ENCODE measurements at places on chromosomes 2 and 18.
A peak's percentile ranks its signal among the peaks of the same experiment; 100 is the strongest.

- no peak for DNase-seq
These were observed 860.0 kb downstream of the CPS1 start for GRCh38 chr2:211416373-211416772.

DNA sequence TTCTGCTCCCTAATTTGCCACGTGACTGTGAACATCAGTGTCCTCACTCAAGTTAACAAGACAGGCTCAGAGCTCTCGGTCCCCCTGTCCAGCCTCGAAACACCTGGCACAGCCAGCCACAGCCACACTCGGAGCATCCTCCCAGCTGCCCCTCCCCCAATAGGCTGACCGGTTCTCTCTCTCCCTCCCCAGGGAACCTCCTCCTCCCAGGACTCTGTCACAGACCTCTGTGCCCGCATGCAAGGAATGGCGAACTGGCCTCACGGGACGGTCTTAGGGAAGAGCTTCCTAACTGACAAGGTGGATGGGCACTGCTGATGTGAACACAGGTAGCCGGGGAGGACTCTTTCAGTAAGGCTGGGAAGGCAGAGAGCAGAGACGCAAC lies 18.8 kb downstream of the CYP26B1 start:
- no peak for DNase-seq

GRCh38 chr2:151482171-151482725 lies 72.5 kb downstream of the RIF1 start:
- DNase-seq = no peak

DNA sequence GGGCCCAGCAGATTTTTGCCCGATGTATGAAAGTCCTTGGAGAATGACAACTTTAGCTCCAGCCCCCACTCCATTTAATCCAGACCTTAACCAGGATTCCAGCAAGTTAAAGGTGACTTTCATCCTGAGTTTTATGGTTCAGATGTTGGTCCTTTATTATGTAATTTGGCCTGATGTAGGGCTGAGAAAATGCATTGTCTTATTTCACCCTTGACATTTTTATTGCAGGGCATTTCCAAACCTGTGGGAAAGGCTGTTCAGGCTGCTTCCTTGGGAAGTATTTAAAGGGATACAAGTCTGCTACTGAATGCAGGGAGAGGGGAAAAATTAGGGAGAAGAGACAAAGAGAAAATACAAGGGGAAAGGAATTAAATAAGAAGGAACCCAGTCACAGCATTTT lies 48.8 kb downstream of the ASB1 start:
- no peak for DNase-seq

- no peak for DNase-seq
These were observed 142.1 kb downstream of the SEPTIN10 start for GRCh38 chr2:109471658-109472057.

DNA sequence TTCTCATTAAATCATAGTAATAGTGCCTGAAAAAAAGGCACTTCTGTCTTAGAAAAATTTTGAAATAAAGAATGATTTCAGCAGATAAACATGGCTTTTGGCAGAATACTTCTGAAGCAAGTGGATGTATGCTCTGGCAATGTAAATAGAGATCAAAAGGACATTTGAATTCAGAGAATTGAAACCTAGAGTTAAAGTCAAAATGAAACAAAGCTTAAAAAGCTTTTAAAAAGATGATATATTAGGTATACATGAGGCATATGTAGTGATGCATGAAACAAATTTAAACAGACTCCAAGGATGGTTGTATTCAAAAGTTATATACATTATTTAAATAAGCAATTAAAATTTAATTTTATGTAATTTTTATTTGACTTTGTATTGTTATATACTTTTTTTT lies 1344.5 kb upstream of the TMEFF2 start:
- no peak for DNase-seq

DNA sequence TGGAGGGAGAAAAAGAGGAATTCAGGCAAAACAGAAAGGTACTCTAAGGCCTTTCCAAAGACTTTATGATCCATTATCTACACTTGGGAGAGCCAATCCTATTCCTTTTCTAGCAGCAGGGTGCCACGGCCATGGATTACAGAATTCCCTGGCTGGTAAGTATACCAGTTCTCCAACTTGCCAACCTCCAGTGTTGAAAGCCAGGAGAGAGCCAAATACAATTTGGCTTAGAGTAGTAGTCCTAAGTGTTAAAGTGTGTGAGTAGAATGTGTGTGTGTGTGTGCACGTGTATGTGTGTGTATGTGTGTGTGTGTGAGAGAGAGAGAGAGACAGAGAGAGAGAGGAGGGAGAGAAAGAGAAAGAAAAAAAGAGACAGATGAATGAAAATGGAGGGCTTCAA lies 43.3 kb downstream of the WDPCP start:
- no peak for DNase-seq

DNA sequence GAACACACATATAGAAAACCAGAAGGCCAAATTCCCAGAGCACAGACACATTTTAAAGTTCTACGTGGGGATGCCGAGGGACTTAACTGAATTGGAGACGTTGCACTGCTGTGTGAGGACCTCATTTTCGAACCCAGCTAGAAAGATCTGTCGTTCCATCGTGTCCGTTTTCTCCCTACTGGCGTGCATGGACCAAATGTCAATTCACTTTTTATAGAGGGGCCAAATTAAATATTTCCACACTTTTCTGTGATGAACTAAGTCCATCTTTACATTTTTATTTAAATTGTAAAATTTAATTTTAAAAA lies 692 bp upstream of the TSHZ1 start:
- no peak for DNase-seq

DNA sequence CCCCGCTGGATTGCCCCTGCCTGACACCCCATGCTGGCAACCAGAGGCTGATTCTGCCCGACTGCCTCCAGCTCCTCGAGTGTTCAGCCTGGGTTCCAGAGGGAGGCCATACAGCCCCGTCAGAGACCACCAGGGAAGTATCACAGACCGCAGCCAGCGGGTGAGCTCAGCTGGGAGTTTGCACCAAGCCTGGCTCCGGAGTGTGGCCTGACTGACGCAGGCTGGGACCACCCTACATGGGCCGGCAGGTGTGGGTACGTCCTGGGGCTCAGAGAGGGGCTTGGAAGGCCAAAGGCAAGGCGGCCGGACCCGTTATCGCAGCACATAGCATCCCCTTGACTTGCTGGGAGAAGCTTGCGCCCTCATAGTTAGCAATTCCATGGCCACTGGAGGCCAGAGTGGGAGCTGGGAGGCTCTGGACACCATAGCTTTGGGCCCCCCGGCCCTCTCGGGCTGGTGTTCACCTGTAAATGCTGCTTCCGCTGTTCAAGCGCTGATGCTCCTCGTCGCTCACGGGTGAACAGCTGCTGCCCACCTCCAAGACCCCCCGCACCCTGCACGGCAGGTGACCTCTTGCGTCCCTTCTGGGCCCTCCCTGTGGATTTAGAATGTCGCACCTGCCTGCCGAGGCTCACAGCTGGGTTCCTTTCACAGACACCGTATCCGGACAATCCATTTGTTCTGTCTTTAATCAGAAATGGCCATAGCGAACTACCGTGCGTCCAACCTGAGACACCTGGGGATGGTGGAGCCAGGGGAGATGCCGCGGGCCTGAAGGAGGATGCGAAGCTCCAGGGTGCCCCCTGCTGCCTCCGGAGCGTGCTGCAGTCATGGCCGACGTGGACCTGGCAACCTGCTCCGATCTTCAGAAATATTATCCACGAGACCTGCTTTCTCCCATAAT lies 31.2 kb upstream of the SLC66A3 start:
- peak; percentile 47 for DNase-seq

- DNase-seq = no peak
These were observed 260.8 kb downstream of the RDH14 start for GRCh38 chr2:18299423-18300212.

- no peak for DNase-seq
These were observed 132.8 kb downstream of the MEIS1 start for GRCh38 chr2:66567729-66568128.

DNA sequence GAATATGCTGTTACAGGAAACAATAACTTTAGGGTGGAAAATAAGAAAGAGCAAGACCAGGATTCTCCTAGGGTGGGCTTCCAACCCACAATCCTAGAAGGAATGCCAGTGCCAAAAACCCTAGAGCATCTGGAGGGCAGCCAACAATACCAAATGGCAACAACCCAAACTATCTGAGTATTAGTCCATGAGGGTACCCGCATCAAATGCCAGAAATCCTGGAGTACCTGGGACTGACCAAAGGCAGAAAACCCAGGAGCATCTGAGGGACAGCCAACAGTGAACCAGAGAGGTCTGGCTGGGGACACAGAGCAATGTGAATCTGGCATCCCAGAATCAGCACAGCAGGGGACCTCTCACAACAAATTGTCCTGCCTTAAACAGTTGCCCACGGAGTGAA lies 126.3 kb downstream of the SCG2 start:
- no peak for DNase-seq

DNA sequence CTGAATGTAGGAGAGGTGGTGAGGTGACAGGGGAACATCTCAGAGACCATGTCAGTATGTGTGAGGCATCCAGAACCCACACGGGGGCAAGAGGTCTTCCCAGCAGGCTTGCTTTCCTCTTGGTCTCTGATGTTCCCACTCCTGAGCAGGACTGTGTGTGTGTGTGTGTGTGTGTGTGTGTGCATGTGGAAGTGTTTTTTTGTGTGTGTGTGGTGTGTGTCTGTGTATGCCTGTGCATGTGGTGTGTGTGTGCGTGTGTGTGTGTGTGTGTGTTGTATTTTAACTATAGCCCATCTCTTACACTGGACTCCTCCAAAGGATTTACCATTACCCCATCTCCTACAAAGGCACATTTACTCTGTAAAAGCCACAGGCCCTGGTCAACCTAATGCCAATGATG lies 40.4 kb downstream of the SLC4A5 start:
- DNase-seq = no peak

DNA sequence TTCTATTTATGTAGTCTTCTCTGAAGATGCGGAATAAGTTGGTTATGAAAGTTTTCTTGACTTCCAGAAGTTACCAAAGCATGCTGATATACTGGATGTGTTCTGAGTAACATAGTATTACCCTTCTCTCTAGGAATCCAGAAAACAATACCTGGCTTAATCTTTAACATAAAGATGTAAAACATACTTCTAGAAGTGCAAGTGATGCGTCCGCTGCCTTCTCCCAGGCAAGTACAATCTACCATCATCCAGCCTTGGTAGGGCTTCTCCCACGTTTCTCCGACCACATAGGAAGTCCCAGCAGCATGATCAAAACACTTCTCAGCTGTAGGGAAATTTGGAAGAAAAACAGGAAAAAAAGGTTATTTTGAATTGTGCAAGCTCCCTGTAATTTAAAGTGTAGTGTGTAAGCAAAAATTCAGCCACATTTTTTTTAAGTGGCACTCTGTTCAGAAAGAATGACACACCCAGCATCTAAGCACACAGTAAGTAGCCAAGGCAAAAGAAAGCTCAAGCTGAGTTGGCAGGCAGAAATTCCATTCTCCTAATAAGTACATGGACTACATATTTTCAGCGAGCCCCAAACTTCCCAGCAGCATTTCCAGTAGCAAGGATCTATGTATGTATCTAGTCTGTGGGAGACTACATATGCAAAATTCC lies 5.2 kb downstream of the FN1 start:
- DNase-seq = no peak

DNA sequence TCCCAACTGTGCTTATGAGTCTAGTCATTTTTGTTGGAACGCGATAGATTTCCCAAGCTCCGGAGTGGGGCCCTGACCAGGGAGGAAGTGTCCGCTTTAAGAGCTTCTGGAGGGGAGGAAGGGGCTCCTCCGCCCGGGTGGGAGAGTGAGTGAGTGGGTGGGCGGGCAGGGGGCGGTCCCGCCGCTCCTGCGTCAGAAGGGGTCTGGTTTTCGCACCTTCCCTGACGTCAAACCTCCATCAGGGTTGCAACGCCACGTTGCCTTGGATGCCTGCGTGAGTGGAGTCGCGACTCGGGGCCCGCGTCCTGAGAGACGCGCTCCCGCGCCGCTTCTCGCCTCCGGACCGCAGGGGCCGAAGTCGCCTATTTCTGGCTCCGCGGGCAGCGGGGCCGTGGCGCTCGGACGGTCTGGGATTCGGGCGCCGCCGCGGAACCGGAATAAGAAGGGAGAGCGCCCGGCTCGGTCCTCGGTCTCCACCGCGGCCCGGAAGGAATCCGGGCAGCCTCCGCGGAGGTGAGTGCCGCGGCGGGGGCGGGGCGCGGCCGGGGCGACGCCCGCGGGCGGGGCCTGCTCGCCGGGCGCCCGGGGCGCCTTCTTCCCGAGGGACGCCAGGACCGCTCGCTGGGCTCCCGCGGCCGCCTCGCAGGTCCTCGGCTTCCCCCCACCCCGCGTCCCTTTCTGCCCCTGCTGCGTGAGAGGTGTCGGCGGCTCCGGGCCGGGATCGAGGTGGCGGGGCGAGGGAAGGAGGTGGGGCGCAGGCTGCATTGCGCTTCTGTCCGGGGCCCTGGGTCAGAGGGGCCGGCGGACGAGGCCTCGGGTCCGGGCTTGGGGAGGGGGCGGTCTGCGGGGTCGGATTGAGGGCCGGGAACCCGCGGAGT lies at the start of gene ZDBF2:
Gene ZDBF2 (plus strand): TSS at position 230 of the 878 bp plus-strand sequence. CDS start 7,187 bp downstream, outside the sequence.
- DNase-seq = peak; percentile 25

- DNase-seq = peak; percentile 54
These were observed 126.7 kb downstream of the ARHGAP15 start for GRCh38 chr2:143255899-143256298.

- no peak for DNase-seq
These were observed 91.0 kb downstream of the DGKD start for GRCh38 chr2:233445152-233445830.

GRCh38 chr2:177733-178132 lies 86.1 kb downstream of the SH3YL1 start:
- no peak for DNase-seq

DNA sequence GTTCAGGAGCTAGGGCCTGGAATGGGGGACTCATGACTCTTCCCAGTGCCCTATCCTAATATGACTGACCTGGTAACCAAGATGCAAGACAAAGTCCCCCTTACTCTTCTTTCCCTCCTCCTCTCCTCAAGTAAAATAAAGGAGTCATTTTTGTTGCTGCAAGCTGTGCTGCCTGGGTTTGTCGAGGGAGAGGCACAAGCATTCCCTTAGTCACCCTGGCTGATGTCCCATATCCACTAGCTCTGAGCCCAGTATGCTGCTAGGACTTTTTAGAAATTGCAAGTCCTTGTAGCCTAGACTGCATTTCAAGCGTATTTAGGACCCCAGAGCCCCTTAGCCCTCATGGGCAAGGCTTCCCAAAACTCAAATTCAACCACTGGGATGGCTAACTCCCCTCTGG lies 338.5 kb upstream of the SETBP1 start:
- DNase-seq = no peak

GRCh38 chr2:227871375-227871791 lies at the start of gene DAW1:
DAW1 (plus strand) TSS chr2:227871631; CDS start chr2:227871690, 59 bp downstream.
- peak; percentile 53 for DNase-seq

GRCh38 chr2:6052649-6053048 lies 360.5 kb downstream of the SOX11 start:
- DNase-seq = no peak

Measured in CD4-positive, alpha-beta T cell treated with Interleukin-15 for 4 hours (primary cell).